ENCODE measurements at places on chromosomes 6 and 20. TPM values are rescaled to one million over a fixed set of nuclear protein-coding genes. Genes with fewer than 3 reads are reported as not detected.

DNA sequence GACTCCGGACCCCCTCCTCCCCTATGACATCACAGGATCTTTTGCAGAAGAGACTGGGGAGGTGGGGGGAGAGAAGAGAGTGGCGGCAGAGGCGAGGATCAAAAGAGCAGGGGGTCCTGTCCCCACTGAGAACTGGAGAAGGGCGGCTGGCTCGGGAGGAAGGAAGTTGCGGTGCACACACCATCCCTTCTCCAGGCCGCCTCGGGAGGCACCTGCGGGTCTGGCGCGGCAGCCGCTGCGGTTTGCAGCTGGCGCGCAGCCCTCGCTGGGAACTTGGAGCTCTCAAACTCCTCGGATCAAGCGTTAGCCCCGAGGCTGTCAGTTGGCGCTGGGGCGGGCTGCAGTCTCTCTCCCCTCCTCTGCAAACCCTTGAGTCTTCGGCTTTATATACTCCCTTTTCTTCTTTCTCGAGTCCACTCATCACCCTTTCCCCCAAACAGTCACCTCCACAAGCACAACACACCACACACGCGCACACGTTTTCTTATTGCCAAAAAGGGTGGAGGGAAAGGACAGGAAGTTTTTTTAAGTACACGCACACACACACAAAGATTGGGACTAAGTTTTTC, 180.7 kb downstream of the TBXT start:
- H3K4me1 ChIP-seq, result peaks cover 6% of the 10 kb centered on the region
- H3K27ac ChIP-seq, result no peak overlapping the region
- no peak overlapping the region for H3K4me3 ChIP-seq
- peaks cover 58% of the 10 kb centered on the region for H3K27me3 ChIP-seq

GRCh38 chr20:51360451-51361201, 181.9 kb downstream of the NFATC2 start:
- H3K4me1 ChIP-seq, result peaks cover 2% of the 10 kb centered on the region
- H3K27me3 ChIP-seq, result peaks cover 9% of the 10 kb centered on the region
- no peak overlapping the region for H3K27ac ChIP-seq
- peaks cover 6% of the 10 kb centered on the region for H3K36me3 ChIP-seq
- DNase-seq, result no peak
- no peak overlapping the region for H3K4me3 ChIP-seq

DNA sequence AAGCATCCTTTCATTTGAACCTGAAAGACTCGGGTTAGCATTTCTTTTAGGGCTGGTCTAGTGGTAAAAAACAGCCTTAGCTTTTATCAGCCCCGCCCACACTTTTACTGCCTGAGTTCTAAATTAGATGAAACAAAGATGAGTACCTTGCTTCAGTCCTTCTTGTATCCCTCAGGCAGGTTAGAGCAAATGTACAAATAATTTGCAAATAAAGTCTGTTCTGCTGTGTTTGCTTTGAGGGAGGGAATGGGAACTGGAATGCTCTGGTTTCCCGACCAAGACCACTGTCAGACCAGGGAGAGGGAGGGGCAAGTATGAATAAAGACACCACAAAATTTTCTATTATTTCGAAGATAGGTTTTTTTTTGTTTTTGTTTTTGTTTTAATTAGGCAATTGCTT, 85.5 kb upstream of the FLRT3 start:
- no peak for DNase-seq
- H3K27me3 ChIP-seq, result no peaks in the 10 kb centered on the region
- no peaks in the 10 kb centered on the region for H3K36me3 ChIP-seq
- H3K27ac ChIP-seq, result no peak overlapping the region
- H3K4me1 ChIP-seq, result no peaks in the 10 kb centered on the region

Gene MCHR2
- not detected for total RNA-seq

DNA sequence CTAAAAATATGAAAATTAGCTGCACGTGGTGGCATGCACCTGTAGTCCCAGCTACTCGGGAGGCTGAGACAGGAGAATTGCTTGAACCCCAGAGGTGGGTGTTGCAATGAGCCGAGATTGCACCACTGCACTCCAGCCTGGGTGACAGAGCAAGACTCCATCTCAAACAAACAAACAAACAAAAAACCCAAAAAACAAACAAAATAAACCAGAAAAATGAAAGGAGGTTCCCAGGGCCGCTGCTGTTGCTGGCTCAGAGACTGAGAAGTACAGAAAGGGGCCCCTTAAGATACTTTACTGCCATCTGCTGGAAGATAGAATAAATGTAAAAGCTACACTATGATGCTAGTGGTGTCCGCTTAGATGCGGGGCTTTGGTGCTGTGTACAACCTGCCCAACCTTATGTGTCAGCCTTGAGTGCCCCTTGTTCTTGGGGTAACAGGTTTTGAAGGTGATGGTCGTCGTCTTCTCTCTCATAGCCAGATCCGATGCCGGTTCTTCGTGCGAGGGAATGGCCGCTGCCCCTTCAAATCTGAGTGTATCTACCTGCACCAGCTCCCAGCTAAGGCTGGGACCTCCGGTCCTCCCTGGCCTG, 2.8 kb upstream of the FANCE start:
- DNase-seq, result no peak
- H3K36me3 ChIP-seq, result peaks cover 2% of the 10 kb centered on the region
- no peak overlapping the region for H3K4me3 ChIP-seq

DNA sequence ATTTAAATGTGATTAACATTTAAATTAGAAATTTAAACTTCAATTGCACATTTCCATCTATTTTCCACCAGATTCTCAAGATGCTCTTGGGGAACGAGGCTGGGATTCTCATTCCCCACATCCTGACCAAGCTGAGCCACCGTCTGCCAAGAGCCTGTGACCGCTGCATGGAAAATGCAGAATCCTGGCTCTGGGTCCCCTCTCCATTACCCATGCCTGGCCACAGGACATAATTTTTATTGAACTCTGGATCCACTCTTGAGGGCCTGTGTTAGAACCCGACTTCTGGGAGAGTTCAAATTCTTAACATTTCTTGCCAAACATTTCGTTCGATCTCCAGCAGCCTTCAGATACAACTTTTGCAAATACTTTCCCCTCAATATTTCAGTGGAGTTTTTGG, 201.6 kb upstream of the SNX9 start:
- no peak overlapping the region for H3K27ac ChIP-seq
- H3K4me1 ChIP-seq, result no peaks in the 10 kb centered on the region
- no peak for DNase-seq
- H3K27me3 ChIP-seq, result no peaks in the 10 kb centered on the region
- peaks cover 2% of the 10 kb centered on the region for H3K36me3 ChIP-seq

DNA sequence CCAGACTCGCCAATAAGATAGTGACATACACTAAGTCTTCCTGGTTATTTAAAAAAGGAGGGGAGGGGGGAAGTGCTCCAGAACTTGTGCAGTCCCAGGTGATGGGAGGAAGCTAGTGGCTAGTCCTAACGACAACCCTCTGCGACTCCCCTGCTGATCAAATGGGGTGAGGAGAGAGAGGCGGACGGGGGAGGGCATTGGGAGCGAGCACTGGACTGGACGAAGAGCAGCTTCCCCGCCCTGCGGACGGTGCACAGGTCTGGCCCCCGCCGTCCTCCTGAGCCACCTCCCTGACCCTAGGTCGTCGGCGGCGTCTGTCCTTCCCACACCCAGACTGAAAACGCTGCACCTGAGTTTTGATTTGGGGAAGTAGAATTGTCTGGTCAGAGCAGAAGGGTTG, 2.2 kb upstream of the OLIG3 start:
- peak overlapping the region; percentile 51 for H3K4me3 ChIP-seq
- peaks cover 89% of the 10 kb centered on the region for H3K27me3 ChIP-seq
- no peaks in the 10 kb centered on the region for H3K36me3 ChIP-seq
- peaks cover 40% of the 10 kb centered on the region for H3K4me1 ChIP-seq

DNA sequence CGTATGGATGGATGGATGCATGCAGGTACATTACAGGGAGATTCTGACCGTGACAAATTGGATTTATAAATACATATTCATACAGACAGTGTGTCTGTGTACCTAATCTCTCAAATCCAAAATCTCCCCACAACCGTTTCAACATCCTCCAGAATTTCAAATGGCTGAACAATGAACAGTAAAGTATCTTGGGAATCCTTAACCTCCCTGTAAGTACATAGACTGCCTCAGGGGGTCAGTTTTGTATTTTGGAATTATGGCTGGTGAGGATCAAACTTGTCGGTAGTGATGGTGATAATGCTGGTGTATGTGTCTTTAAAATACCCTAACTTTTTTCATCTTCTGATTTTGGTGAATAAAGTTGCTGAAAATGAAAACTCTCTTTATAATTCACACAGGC, 246.2 kb downstream of the FOXC1 start:
- no peaks in the 10 kb centered on the region for H3K27me3 ChIP-seq
- no peak for DNase-seq
- no peak overlapping the region for H3K4me3 ChIP-seq
- H3K36me3 ChIP-seq, result peaks cover 2% of the 10 kb centered on the region
- no peak overlapping the region for H3K27ac ChIP-seq

DNA sequence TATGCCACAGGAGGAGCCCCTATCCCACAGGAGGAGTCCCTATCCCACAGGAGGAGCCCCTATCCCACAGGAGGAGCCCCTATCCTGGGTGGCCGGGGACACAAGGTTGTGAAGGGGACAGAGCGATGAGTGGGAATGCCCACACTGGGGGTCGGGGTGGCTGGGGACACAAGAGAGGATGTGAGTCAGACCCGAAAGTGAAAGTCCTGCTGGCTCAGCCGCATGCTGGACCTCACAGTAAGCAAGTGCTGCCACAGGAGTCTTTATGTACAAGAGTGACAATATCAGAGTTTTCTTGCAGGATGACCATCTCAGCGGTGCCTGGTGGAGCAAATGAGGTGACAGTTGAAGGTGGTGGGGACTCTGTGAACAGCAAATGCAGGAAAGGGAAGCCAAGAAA, 93.7 kb downstream of the PSMB1 start:
- DNase-seq, result peak; percentile 68
- H3K27me3 ChIP-seq, result no peaks in the 10 kb centered on the region
- peak overlapping the region; percentile 86 for H3K27ac ChIP-seq

- no peak overlapping the region for H3K27ac ChIP-seq
- peaks cover 2% of the 10 kb centered on the region for H3K36me3 ChIP-seq
- H3K4me1 ChIP-seq, result no peaks in the 10 kb centered on the region
- no peak for DNase-seq
- H3K27me3 ChIP-seq, result peaks cover 6% of the 10 kb centered on the region
- no peak overlapping the region for H3K4me3 ChIP-seq
Observed at GRCh38 chr6:166456395-166457156, 73.8 kb upstream of the MPC1 start.

GRCh38 chr20:34112600-34113101, 608 bp upstream of the EIF2S2 start:
- H3K27ac ChIP-seq, result peak overlapping the region; percentile 99
- H3K27me3 ChIP-seq, result no peaks in the 10 kb centered on the region
- peak overlapping the region; percentile 93 for H3K4me3 ChIP-seq
- peaks cover 28% of the 10 kb centered on the region for H3K4me1 ChIP-seq
- peaks cover 20% of the 10 kb centered on the region for H3K36me3 ChIP-seq
- peak; percentile 44 for DNase-seq

Gene GABRR1
- not detected for total RNA-seq

DNA sequence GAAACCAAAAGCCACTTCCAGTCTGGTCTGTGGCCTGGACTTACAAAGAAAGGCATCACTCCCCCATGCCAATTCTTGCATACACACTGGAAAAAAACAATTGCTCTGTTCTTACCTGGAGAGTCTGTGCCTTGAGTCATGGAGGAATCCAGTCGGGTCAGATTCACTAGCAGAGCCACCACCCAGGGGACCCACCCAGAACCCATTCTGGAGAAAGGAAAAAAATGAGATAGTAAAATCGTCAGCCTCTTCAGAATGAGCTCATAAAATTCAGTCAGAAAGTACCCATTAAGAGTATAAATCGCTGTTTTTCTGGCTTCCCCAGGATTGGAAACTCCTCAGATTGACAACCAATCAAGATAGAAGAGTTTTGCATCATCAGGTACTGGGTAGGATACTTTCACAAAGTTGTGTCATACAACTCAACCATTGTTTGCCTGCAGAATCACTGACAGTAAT, at the start of gene HLA-DOB:
Gene HLA-DOB (minus strand): TSS at position 257 of the 459 bp plus-strand sequence. CDS start 51 bp downstream, at position 206.
- H3K4me3 ChIP-seq, result no peak within 1 kb of the TSS
- H3K27ac ChIP-seq, result no peak within 1 kb of the TSS
- peaks cover 2% of the 10 kb centered on the region for H3K36me3 ChIP-seq
- H3K4me1 ChIP-seq, result peaks cover 10% of the 10 kb centered on the region
- DNase-seq, result no peak
- H3K27me3 ChIP-seq, result no peaks in the 10 kb centered on the region

DNA sequence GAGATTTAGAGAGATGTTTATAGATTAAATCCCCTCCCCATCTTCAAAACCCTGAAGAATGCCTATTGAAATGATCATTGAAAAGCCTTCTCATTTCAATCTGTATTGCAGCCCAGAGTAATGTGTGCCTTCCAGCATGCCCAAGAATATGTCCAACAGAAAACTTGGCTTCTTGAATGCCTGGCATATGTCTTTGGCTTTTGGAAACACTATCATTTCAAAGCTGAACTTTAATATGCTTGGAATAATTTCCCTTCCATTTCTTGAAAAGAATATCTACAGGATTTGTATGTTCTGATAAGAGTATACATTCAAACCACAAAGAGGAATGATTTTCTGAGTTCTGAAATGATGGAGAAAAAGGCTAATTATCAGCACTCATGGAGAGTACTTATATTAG, 11.9 kb upstream of the PBOV1 start:
- H3K36me3 ChIP-seq, result no peaks in the 10 kb centered on the region
- H3K27me3 ChIP-seq, result peaks cover 17% of the 10 kb centered on the region
- no peak for DNase-seq
- no peaks in the 10 kb centered on the region for H3K4me1 ChIP-seq
- H3K27ac ChIP-seq, result no peak overlapping the region

DNA sequence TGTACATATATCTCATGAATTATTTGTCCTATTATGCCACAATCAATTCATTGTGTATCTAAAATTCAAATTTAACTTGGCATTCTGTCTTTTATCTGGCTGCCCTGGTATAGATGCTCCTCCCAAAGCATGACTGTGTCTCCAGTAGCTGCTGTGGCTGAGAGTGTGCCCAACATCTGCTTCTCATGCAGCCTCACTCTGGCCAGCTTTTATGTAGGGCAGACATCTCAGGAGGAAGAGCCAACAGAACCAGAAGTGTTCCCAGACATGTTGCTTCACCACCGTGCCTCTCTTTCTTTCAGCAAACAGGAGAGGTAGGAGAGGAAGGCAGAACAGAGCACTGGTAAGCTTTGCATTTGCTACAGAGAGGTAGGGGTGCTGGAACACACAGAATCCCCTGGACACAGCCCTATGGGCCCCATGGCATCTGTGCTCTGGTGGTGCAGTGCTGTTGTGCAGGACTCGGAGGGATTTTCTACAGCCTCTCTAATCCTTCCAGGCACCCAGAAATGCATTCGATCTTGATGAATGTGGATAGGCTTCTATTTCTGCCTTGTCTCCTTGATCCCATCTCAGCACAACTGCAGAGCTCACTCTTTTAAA, 637.1 kb downstream of the UTRN start:
- H3K27ac ChIP-seq, result no peak overlapping the region
- H3K36me3 ChIP-seq, result no peaks in the 10 kb centered on the region
- DNase-seq, result no peak
- no peak overlapping the region for H3K4me3 ChIP-seq
- peaks cover 15% of the 10 kb centered on the region for H3K27me3 ChIP-seq

Gene PTPRK
- 2.8 TPM for total RNA-seq

DNA sequence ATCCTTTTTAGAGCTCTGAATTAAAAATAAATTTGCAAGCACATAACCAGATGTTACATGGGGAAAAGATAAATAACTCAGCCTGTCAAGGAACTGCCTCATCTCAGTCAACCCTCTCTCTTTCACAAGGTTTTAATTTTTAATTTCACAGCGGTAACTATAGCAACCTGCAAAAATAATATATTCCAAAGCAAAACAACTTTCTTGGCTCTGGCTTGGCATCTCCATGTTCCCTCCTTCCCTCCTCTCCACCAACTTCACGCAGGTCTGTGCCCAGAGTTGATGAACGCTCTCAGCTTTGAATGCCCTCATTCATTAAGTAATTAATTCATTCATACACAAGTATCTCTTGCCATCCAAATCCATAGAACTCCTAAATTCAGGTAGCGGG, 32.5 kb upstream of the SIRPA start:
- peaks cover 19% of the 10 kb centered on the region for H3K27me3 ChIP-seq
- H3K4me3 ChIP-seq, result no peak overlapping the region
- DNase-seq, result no peak
- no peaks in the 10 kb centered on the region for H3K36me3 ChIP-seq
- peaks cover 3% of the 10 kb centered on the region for H3K4me1 ChIP-seq
